GF-D8 (cell line): ENCODE measurements at places on chromosomes 6 and 20.

DNA sequence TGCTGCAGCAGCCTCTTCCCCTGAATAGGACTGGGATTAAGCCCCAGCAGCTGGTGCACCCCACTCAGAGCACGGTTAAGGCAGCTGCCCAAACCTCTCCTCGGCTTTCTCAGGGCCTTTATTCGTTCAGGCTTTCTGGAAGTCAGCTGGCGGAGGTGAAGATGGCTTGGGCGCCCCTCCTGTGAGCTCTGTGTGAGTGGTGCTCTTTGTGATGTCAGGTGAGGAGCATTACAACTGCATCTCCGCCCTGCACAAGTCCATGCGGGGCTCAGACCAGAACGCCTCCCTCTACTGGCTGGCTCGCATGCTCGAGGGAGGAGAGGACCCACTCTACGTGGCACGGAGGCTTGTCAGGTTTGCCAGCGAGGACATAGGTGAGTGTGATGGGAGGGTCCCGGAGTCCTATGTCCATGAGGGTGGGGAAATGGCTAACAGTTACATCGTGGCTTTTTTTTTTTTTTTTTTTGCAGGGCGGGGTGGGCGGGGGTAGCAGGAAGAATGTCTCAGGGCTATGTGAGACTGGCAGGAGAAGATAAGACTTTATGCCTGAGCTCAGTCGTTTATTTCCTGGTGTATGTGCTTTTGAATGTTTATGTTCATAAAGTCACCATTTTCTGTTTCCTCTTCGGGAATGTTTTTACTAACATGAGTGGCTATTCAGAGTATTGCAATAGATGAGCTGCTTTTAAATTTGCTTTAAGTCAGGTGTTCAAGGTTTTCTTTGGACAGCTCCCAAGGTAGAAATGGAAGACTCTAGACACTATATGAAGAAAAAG lies 18.2 kb downstream of the WRNIP1 start:
- DNase-seq, result no peak

DNA sequence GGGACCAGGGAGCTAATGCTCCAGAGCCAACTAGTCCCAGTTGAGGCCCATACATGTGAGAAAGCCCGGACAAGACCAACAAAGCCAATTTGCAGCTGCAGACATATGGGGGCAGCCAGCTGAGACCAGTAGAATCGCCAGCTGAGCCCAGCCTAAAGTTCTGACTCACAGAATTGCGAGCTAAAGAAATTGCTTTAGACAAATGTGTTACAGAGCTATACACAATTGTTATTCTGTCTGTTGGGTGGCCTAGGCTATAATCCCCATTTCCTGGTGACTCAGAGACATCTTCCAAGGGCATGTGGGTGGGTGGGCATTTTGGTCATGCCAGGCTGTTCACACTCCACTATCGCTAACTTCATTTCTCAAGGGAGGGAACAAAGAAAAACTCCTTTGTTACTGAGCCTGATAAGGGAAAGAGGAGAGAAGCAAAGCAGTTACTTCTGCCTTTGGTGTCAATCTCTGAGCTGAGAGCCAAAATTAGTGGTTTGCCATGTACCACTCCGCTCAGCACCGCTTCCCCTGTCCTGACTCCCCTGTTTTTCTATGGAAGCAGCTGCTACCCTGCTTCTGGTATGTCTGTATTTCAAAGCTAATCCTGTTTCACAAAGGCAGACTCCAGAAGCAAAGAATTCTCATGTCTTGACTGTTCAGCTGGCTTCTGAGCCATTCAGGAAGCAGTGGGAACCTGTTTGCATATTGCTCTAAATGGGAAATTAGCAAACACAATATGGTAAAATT lies 26.1 kb downstream of the SCP2D1 start:
- no peak for DNase-seq

DNA sequence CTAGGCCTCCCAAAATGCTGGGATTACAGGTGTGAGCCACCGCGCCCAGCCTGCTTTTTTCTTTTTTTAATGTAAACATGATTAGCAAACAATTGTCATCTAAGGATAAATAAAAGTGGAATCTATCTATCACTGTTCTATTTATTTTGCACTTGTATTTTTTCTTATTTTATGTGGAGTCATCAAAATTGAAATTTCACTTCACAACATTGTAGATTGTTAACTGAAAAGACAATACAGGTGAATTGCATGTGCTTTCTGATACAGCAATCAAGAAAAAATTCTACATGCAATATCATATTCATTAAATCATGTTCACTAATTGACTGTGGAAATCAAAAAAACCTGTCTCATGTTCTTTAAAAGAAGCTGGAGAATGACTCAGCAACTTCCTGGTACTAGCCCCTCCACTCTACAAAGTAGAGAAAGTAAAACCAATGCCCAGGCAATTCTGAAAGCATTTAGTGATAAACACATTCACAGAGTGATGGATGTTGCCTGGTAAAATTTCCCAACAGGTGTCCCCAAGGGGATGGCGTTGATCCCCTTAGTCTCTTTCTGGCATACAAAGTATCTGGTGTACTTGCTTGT lies 10.7 kb upstream of the RFX6 start:
- no peak for DNase-seq

DNA sequence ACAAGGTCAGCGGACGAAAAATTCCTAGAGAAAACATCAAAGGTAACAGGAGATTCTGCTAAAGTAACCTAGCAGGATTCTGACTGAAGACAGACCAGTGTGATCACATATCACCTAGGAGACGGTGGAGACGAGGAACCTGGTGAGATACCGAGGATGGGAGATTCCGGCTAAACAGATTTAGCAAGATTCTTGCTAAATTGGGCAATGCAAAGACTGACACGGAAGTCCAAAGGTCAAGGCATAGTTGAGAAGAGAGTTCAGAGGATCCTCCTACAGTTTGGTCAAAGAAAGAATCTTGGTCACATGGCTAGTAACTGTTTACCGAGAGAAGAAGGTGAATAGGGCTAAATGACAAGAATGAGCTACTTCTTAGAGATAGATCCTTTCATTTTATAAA lies 61.1 kb downstream of the TMEM170B start:
- DNase-seq, result peak; percentile 80

DNA sequence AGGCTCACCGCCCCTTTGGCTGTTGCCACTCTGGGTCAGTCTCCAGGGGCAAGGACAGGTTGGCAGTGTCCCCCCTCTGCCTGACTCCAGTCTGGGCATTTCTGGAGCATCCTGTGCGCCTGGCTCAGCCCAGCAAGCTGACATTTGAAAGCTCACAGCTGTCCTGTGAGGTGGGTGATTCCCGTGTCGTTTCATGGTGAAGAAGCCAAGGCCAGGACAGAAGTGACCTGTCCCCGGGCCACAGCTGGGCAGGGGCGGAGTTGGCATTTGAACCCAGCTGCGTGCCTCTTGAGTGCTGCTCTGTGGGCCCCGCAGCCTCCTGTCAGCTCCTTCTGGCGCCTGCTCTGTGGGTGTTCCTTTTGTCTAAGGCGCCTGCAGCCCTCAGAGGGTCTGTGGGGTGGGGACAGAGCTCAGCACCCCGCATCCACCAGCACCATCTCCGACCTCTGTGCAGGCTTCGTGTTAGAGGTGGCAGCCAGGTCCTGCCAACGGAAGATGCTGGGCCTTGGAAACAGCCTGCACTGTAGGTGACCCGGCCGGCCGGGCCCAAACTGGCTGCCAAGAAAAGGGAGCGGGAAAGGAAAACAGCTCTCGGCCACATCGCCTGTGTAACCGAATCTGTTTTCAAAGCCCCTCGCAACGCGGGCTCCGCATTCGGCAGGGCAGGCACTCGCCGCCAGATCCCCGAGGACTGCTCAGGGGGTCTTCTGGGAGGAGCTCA lies 5.8 kb upstream of the GATA5 start:
- no peak for DNase-seq

DNA sequence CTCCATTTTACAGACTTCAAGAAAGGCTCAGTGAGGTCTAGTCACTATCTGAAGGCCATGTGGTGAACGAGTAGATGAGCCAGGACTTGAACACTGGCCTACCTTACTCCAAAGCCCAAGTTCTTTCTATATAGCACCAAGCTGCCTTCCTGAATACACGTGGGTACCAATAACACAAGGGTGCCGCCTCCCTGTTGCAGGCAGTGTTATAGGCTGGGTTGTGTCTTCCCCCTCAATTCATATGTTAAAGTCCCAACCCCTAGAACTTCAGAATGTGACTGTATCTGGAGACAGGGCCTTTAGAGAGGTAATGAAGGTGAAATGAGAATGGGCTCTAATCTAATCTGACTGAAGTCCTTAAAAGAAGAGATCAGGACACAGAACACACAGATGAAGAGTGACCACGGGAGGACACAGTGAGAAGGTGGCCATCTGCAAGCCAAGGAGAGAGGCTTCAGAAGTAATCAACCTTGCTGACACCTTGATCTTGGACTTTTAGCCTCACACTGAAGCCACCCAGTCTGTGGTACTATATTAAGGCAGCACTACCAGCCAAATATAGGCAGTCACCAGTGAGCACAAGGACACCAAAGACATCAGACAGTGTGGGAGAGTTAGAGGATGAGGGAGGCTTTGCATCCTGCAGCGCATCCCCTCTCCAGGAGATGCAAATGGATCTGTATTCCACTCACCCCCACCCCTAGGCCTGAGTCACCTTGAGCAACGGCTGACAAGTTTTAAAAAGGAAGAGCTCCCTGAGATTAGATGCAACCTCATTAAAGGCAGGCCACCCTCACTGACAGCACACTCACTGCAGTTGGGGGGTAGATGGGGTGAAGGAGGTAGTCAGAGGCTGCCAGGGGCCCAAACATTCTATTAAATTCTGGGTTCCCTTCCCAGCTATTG lies 40.9 kb upstream of the LYRM2 start:
- no peak for DNase-seq

DNA sequence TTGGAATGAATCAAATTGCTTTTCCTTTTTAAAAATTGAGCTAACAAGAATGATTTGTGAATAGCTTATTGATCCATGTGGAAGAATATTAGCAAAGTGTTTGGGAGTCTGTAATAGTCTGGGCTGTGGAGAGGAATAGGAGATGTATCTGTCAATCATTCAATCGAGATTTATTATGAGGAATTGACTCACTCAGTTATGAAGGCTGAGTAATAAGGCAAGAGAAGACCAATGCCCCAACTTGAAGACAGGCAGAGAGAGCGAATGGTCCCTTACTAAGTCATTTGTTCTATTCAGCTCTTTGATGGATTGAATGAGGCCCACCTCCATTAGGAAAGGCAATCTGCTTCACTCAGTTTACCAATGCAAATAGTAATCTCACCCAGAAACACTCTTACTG lies 403.0 kb downstream of the CD83 start:
- no peak for DNase-seq

- DNase-seq, result no peak
Measured at GRCh38 chr20:13771853-13772453, 12.8 kb downstream of the ESF1 start.

- DNase-seq, result no peak
Measured at GRCh38 chr6:18183766-18184165, 28.5 kb downstream of the KDM1B start.

GRCh38 chr6:3482869-3483268 lies 26.0 kb upstream of the SLC22A23 start:
- DNase-seq, result no peak

DNA sequence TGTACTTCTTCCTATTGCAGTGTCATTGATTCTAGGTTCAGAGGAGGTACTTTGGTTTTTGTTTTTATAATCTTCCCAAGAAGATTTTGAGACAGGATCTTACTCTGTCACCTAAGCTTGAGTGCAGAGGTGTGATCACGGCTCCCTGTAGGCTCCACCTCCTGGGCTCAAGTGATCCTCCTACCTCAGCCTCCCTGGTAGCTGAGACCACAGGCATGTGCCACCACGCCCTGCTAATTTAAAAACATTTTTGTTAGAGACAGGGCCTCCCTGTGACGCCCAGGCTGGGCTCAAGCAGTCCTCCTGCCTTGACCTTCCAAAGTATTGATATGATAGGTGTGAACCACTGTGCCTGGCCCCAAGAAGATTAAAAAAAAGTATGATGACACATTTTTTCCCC lies 3.4 kb upstream of the SLC17A5 start:
- DNase-seq, result no peak

- DNase-seq, result no peak
Measured at GRCh38 chr20:40651151-40651550, 37.9 kb downstream of the MAFB start.

DNA sequence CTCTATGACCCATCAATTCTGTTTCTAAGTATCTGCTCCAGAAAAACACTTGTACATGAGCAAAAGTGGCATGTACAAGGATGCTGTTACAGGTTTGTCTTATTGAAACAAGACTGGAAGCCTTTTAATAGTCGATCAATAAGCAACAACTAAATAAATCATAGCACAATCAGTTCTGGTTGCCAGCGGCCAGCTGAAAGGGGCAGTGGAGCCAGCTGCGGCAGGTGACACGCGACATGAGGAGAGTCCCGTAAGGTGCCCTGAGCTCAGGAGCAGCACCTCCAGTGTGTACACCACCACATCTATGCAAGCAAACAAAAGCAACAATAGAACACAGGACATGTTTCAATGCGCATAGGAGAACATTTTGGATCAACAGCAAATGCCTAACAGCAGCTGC lies 20.7 kb upstream of the NNAT start:
- no peak for DNase-seq
